Activated CD8-positive, alpha-beta memory T cell treated with anti-CD3 and anti-CD28 coated beads, Interleukin-2, amount 10 ng/mL, durations not matched to agents 7 days and 5 days (primary cell): ENCODE measurements at places on chromosomes 6 and 20.

DNA sequence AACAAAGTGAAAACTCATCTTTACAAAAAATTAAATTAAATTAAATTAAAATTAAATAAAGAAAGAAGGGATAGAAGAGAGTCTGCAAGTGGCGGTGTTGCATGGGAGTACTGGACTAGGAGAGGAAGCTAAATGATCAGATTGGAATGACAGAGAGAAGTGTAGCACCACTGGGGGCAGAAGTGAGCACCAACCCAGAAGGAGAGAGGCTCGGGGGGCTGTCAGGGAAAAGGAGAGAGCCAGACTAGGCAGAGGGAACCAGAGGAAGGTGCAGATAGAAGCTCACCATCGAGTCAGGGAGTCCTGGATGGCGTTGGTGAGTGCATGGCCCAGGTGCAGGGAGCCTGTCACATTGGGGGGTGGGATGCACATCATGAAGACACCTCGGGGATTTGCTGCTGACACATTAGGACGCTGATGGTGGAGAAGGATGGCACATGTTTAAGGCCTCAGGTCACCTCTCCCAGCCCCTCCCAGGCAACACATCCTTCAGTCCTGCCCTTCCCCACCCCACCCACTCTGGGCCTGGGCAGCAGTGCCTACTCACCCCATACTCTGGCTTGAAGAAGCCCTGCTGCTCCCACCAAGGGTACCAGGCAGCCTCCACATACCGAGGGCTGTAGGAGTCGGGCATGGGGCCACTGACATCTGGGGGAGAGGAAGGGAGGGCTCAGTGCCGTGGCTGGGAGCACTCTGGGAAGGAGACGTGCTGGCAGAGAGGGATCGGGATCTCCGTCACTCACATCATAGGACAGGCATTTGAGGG is 4.0 kb downstream of the VARS1 start:
- no peak overlapping the region for H3K4me3 ChIP-seq
- H3K27me3 ChIP-seq: no peaks in the 10 kb centered on the region
- H3K36me3 ChIP-seq: peaks cover 18% of the 10 kb centered on the region
- peak overlapping the region; percentile 56 for H3K27ac ChIP-seq
- H3K4me1 ChIP-seq: peaks cover 34% of the 10 kb centered on the region

- H3K27me3 ChIP-seq: no peaks in the 10 kb centered on the region
- H3K36me3 ChIP-seq: no peaks in the 10 kb centered on the region
- no peak overlapping the region for H3K4me3 ChIP-seq
- no peaks in the 10 kb centered on the region for H3K4me1 ChIP-seq
- no peak overlapping the region for H3K27ac ChIP-seq
These were observed 102.6 kb downstream of the COL21A1 start for GRCh38 chr6:56144538-56145324.

DNA sequence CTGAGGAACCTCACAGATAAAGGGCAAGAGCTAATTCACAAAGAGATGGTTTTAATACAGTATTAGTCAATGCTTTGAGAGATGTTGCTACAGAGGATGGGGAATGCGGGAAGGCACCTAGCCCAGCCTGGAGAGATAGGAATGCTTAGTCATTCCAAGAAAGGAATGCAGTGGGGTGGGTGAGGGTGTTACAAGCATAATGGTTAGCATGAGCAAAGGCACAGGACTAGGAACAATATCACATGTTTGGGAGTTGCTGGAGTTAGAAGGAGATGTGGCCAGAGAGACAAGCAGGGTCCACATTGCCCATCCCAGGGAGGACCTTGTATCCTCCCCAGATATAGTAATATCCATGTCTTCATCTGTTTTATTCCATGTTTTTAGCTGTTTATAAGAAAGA is 107.0 kb upstream of the OGFRL1 start:
- H3K4me3 ChIP-seq: no peak overlapping the region
- no peak overlapping the region for H3K27ac ChIP-seq
- H3K36me3 ChIP-seq: no peaks in the 10 kb centered on the region
- H3K27me3 ChIP-seq: peaks cover 28% of the 10 kb centered on the region

DNA sequence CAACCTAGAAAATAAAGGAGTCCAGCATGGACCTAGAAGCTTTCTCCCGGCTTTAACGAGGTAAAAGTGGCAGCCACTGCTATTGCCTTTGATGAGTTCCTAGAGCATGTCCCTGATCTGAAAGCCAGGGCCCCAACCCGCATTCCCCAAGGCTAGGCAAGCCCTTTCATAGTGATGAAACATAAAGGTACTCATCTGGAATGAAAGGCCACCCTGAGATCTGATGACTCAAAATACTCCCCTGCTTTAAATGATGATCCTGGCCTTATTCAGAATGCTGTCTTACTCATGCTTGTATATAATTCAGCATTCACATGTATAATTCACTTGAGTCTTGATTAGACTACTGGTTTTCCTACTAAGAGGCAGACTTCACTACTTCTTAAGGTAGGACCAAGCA is 21.3 kb downstream of the TTPAL start:
- no peaks in the 10 kb centered on the region for H3K27me3 ChIP-seq
- peaks cover 60% of the 10 kb centered on the region for H3K36me3 ChIP-seq
- no peak for DNase-seq
- no peak overlapping the region for H3K4me3 ChIP-seq
- H3K4me1 ChIP-seq: peaks cover 30% of the 10 kb centered on the region

GRCh38 chr20:17043323-17043722 is 183.5 kb upstream of the PCSK2 start:
- H3K27ac ChIP-seq: no peak overlapping the region
- no peaks in the 10 kb centered on the region for H3K4me1 ChIP-seq
- H3K27me3 ChIP-seq: no peaks in the 10 kb centered on the region
- no peaks in the 10 kb centered on the region for H3K36me3 ChIP-seq

GRCh38 chr6:107506145-107506544 is 16.2 kb downstream of the SOBP start:
- H3K27me3 ChIP-seq: peaks cover 30% of the 10 kb centered on the region
- H3K4me3 ChIP-seq: no peak overlapping the region
- DNase-seq: no peak
- no peaks in the 10 kb centered on the region for H3K4me1 ChIP-seq
